Activated T-helper 17 cell treated with anti-CD3 and anti-CD28 coated beads, Interleukin-2, amount 50 U/mL, for 72 hours (primary cell): ENCODE measurements at places on chromosomes 6 and 20.

DNA sequence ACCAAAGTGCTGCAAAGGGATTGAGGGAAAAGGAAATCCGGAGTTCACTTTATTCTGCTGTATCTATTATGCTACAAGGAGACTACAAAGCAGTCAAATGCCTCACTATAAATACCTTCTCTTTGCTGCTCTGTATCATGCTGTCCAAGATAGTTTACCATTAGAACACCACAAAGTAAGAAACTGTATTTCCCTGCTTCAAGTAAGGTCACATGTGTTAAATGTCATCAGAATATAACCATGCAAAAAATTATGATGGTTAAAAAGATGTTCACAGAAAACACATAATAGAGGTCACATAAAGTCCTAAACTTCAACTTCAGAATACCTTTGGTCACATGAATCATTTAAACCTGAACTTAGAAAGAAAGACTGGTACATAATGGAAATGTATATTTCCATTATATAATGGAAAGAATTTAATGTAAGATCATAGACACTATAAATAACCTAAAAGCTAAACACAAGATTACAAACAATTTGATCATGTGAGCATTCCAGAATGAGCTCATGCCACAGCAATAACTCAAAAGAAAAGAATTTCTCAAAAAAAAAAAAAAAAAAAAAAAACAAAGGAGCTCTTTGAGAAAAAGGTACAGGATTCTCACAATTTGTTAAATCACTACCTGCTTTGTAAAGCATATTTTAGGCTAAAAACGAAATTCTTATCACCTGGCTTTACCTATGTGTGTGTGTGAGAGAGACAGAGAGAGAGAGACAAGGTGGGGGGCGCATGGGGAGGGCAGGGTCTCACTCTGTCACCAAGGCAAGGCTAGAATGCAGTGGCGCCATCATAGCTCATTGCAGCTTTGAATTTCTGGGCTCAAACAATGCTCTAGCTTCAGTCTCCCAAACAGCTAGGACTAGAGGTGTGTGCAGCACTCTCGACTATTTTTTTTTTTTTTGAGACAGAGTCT, 58.7 kb downstream of the KIF13A start:
- no peak for ATAC-seq

- ATAC-seq: no peak
Measured at GRCh38 chr20:53738039-53738944, 144.7 kb upstream of the ZNF217 start.

GRCh38 chr20:62501801-62502495, 26.2 kb upstream of the GATA5 start:
- ATAC-seq: peak; percentile 98

- no peak for ATAC-seq
Measured at GRCh38 chr20:12012241-12013222, 94.8 kb downstream of the BTBD3 start.

DNA sequence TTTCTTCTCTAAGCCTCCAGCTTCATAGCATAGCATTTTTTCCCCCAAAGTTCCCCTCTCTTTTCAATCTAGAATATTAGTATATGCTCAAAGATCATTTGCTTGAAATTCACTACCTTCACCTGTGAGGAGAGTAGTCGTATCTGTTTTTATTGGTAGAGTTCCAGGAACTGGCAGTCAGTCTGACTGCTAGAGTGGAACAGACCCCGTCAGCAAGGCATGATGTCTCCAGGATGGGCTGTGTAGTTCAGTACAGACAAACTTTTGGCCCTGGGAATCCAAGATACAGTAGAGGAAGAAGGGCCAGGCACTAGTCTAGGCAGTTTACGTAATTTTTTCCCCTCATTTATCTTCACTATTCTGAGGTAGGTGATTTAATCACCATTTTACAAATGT, 29.1 kb downstream of the RALY start:
- no peak for ATAC-seq

DNA sequence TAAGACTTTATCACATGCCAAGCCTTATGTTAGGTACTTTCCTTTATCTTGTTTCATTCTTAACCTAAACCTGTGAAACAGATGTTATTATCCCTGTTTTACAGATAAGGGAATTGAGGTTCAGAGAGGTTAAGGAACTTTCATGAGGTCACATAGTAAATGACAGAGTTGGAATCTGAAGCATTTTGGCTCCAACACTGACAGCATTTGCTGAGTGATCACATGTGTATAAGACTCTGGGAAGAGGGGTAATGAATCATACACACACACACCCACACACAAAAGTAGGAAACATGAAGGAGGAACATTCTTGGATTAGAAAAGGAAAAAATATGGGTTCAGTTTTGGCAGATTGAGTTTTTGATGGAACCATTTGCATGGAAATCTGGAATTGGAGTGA, 212.5 kb downstream of the GJA1 start:
- no peak for ATAC-seq

DNA sequence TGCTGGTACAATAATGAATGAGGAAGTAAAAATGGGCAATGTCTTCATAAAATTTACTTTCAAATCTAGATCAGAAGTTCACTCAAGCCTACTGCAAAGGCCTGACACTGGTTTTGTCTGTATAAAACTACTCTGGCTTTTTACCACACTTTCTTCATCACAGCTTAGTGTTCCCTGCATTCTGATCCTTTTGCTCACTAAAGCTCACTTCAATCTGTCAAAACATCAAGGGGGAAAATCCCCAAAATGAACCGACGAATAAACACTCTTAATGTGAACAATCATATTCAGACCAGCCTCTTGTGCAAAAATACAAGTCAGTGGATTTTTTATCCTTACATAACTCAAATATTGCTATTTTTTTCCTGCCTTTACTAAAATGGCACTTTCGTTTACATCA, 98.5 kb downstream of the PRDM1 start:
- peak; percentile 13 for ATAC-seq

DNA sequence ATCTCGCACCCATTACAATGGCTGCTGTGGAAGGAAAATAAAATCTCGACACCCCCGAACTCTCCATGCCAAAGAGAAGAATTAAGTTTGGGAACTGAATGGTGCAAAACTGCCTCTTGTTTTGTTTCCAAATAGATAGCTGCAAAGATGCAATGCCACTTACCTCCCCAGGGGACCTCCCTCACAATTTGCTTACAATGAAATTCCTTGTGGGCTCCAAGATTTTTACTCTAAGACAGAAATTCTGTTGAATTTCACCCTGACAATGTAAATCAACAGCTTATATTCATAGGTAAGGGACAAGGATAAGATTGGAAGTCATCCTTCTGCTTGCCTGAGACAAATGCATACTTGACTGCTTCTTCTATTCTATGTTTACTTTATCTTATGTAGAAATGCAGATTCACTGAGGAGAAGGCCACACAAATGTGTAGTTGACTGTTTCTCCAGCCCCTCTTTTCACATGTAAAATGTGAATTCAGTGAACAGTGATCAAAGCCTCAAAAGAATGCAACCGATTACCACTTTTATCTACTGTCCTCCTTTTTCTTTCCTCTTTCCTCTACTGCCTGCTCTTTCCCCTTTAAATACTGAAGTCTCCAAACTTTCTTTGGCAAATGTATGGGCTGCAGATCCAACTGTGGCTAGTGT, 36.6 kb downstream of the ADGRF4 start:
- no peak for ATAC-seq

DNA sequence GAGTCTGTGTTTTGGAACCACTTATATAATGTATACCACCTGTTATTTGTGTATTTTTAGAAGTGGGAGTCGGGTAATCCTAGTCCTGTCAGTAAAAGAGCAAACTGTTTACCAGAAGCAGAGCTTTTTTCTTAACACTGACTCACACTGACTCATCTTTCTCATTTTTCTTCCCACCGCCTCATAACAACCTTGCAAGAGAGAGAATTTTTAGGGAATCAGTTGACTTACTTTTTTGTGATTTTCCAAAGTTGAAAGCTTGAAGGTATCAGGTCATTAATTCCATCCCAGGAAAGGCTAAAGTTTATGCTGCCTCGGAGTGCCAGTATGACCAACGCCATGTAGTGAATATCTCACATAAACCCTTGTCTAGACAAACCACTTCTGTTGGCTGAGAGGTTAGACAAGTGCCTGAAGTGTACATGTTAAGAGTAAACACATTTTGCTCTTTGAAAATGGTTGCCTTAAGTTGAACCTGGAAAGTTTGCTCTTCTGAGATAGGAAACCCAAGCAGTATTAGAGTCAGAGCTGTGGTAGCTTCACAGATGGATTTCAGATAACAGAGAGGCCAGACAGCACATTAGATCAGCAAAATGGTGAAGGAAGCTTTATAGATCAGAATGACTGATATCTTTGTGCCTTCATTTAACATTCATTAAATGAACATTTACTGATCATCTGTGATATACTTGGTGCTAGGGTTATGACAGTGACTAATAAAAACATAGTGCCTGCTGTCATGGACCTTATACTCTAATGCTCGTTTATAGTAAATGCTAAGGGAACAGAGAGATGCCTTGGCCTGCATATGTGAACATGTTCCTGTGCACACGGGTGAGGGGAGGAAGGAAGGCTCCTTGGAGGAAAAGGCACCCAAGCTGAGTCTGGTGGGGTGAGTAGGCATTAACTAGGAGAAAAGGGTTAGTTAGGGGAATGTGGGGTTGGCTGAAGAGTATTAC, 29.1 kb upstream of the PKIG start:
- ATAC-seq: peak; percentile 87

DNA sequence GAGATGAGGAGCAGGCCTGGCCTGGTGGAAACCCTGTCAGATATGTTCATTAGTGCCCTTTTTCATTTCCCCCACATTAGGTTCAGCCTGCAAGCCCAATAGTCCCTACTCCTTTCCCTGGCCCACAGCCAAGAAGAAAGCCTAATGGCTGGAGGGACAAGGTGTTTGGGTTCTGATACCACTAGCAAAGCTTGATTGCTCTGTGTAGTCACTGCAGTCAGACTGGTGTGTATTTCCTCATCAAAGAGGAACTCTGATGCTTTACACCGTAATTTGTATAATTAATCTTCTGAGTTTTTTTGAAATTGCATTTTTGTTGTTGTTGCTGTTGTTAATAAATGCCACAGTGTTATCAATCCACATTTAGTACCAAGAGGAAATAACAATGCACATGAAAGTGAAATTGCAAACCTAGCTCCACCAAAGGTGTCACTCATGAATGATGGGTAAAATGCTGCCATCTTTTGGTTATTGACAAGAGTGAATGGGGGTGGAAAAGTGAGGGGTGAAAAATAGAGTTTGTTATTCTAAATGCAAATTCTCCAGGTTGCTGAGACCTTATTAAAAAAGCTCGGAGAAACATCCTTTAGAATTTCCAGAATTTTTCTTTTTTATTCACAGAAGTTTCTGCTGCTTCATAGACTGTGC, 320.2 kb upstream of the POU3F2 start:
- ATAC-seq: no peak

GRCh38 chr20:38272398-38272797, 11.9 kb upstream of the KIAA1755 start:
- no peak for ATAC-seq

- ATAC-seq: peak; percentile 10
Measured at GRCh38 chr6:118705544-118706491, 54.4 kb upstream of the CEP85L start.

DNA sequence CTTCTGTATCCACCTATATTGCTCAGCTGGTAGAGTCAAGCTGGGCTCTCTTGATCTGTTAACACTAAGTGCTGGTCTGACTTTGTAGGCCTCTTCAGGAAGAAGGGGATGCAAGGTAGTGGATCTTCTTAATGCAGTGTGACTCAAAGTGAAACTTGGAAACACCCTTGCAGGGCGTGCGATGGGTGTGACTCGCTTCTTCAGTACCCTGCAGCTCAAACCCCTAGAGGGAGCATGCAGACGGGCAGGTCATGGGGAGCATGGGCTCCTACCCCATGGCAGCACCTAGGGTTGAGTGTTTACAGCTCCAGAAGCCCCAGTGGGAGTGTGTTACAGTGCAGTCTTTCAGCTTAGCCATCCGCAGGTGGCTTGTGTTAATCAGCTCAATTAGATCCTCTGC, 757 bp upstream of the SAMD3 start:
- peak; percentile 94 for ATAC-seq

DNA sequence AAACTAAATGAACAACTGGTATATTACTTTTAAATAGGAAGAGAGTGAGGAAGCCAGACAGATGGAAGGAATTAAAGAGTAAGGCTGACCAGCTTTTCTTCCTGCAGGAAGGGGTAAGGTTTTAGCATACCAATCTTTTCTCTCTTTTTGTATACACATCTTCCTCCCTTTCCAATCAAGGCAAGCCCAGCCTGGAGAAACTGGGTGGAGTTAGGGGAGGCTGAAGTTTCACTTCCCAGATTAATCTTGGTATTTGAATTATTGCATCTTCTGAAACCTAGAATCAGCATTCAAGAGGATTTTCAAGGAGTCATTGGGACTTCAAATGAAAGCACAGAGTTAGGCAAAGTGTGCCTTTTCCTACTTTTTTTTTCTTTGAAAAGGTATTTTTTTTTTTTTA, 33.1 kb downstream of the TMEM14A start:
- no peak for ATAC-seq

- ATAC-seq: no peak
Measured at GRCh38 chr20:63741676-63742380, 2.3 kb downstream of the SLC2A4RG start.

DNA sequence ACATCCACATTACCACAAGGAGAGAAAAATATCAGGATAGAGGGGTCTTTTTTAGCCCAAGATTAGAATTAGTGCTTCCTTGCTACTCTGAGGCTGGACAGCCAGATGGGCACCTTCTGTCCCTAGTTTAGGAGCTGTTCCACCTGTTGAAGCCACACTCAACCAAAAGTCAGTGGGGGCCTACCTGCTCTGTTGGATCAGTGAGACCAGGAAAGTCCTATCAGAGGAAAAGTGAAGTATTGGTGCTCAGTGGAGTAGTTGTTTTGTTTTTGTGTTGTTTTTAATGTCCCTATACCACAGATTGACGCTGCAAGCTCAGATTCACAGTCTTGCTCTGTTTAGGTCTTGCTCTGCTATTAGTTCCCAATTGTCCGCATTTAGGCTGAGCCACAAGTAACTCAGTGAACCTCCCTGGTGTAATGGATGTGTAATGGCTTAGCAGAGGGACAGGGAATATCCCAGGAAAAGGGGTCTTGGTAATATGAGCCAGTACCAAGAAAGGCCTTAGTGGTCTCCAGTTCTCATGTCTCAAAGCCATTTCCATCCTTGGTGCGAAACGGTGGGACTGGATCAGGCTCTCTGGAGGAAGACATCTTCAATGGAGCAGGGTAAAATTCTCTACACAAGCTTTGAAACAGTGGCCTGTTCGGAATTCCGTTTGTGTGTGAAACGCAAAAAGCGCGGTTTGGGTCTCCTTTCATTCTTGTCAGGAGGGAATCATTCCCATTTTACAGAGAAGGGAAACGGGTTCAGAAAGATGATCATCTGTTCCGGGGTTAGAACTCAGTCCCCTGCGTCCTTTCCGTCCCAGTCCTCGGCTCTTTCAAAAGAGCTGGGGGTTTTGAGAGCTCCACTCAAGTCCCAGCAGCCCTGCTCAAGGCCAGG, 631 bp upstream of the PABPC1L start:
- no peak for ATAC-seq

DNA sequence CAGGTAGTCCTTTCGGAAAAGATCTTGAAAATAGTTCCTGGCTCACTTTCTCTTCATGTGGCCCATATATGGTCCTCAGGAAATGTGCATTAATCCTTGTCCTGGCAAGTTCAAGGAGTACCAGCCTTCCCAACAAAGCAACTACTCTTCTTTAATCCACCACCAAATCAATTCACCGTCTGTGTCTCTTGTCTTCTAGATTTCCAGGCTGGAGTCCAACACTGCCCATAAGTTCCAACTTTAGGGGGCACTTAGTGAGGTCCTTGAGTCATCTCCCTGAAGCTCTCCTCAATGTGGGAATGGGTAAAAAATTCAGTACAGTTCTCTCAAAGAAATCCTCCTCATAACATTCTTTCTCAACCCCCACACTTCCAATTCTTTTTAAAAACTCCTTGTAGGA, 6.9 kb upstream of the DAAM2 start:
- ATAC-seq: no peak
